Naive thymus-derived CD8-positive, alpha-beta T cell (primary cell): ENCODE measurements at places on chromosomes 12 and 14. TPM values are rescaled to one million over a fixed set of nuclear protein-coding genes. Genes with fewer than 3 reads are reported as not detected.

Gene MUCL1
- not detected for total RNA-seq

GRCh38 chr12:89376202-89376529 is 23.9 kb upstream of the DUSP6 start:
- no peak overlapping the region for H3K4me3 ChIP-seq
- DNase-seq = no peak
- no peaks in the 10 kb centered on the region for H3K27me3 ChIP-seq
- no peak overlapping the region for H3K27ac ChIP-seq

GRCh38 chr14:105422695-105423487 is 3.3 kb downstream of the MTA1 start:
- peaks cover 38% of the 10 kb centered on the region for H3K4me1 ChIP-seq
- H3K27ac ChIP-seq = peak overlapping the region; percentile 95
- peak overlapping the region; percentile 94 for H3K4me3 ChIP-seq
- no peak for DNase-seq

DNA sequence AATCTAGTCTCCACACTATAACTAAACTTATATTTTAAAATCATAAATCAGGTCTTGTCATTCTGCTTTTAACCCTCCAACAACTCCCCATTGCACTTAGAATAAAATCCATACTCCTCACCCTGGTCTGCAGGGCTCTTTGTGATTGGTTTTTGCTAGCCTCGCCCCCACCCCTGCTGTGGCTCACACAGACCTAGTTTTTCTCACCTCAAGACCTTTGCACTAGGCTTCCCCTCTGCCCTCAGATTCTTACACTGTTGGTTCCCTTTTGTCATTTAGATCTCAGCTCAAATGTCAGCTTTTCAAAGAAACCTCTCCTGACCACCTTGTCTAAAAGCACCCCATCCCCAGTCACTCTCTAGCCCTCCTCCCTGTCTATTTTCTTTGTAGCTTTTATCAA is 10.7 kb upstream of the LHX5 start:
- H3K4me3 ChIP-seq = no peak overlapping the region
- no peak for DNase-seq
- H3K27ac ChIP-seq = no peak overlapping the region
- peaks cover 6% of the 10 kb centered on the region for H3K4me1 ChIP-seq
- peaks cover 48% of the 10 kb centered on the region for H3K27me3 ChIP-seq
- H3K36me3 ChIP-seq = peaks cover 8% of the 10 kb centered on the region

DNA sequence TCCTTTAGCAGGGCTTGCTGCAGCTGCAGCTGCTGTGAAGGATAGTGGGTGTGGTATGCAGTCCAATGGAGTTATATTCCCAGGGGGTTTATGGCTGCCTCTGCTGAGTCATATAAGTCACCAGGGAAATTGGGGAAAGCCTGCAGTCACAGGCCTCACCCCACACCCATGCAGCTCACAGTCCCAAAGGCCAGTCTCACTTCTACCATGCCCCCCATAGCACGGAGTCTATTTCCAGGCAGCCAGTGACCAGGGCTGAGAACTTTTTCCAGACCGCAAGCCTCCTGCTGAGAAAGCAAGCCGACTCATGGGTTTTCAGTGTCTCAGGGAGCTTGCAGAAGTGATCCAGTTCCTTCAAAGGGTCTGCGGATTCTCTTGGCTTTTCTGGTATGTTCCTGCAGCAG is 322.4 kb upstream of the CLEC14A start:
- no peaks in the 10 kb centered on the region for H3K36me3 ChIP-seq
- no peak for DNase-seq
- H3K4me3 ChIP-seq = no peak overlapping the region
- H3K4me1 ChIP-seq = no peaks in the 10 kb centered on the region
- peaks cover 4% of the 10 kb centered on the region for H3K27me3 ChIP-seq
